ENCODE measurements at places on chromosomes 12 and 14.

DNA sequence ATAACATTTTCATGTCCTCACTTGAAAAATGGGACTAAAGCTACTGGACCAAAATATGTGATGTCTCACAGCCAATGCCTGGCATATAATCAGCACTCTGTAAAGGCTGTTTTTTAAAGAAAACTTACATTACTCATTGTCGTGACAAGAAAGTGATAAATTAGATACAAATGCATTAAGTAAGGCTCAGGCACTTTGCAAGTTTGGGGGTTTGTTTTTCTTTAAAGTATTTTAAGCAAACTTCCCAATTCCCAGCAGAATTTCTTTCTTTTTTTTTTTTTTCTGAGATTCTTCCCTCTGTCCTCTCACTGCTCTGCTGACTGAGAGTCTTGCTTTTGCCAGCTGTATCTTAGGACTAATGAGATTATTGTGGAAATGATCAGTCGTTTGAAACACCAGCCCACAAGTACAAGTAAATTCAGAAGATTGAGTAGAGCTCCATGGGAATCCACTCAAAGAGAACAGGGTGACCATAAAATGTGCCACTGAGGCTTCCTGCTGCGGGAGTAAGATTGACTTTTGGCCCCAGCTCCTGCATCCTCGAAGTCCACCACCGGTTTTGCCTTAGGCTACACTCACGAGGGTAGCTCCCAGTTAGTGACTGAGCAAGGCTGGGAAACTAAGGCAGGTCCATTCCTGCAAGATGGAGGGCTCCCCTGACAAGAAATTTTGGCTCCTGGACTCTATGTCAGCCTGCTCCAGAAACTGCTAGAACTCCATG, 82.8 kb downstream of the TMTC1 start:
- DNase-seq: no peak

DNA sequence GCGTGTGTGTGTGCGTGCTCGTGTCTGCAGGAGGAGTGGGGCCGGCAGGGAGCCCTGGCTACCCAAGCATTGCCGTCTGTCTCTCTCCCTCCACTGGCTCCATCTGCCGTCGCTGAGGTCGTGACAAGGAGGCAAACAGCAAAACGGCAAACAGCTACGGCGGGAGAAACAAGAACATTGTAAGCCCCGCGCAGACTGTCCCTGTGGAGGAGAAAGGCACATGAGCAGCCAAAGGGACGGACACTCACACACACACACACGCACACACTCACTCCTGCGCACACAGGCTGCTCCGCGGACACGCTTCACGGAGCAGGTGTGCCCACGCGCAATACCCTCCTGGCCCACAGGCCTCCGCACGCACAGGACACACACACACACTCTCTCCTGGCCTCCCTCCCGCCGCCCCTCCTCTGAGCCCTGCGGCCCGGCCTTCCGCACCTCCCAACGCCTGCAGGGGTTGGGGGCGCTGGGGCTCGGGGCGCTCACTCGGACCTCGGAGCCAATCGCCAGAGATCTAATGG, 905 bp downstream of the CISTR start:
- no peak for DNase-seq

DNA sequence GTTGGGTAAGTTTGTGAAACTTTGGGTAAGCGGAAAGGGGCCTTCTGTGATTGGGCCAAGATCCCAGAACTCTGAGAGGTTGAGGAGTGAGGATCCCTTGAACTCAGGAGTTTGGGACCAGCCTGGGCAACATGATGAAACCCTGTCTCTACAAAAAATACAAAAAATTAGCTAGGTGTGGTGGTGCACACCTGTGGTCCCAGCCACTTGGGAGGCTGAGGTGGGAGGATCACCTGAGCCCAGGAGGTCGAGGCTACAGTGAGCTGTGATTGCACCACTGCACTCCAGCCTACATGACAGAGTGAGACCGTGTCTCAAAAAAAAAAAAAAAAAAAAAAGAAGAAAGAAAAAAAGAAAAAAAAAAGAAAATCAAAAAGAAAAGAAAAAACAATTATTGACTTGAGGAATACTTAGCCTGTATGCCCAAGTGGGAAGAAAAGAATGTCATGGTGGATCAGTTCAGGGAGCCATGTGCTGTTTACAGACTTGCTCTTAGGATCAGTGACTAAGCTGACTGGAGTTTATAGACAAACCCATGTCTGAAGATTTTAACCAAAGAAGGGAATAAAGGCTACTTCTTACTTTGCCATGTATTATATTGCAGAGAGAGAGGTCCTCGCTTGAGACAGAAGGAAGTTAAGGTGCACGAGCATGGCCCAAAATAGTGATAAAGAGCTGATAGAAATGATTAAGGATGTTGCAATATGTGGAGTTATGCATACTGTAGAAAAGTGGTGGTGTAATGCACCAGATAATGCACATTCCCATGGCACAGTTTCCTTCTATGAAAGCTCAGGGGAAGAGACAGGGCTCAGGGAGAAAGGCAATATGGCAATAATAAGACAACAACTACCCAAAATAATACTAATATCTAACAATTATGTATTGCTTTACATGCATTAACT, 881 bp downstream of the HSD17B6 start:
- no peak for DNase-seq

DNA sequence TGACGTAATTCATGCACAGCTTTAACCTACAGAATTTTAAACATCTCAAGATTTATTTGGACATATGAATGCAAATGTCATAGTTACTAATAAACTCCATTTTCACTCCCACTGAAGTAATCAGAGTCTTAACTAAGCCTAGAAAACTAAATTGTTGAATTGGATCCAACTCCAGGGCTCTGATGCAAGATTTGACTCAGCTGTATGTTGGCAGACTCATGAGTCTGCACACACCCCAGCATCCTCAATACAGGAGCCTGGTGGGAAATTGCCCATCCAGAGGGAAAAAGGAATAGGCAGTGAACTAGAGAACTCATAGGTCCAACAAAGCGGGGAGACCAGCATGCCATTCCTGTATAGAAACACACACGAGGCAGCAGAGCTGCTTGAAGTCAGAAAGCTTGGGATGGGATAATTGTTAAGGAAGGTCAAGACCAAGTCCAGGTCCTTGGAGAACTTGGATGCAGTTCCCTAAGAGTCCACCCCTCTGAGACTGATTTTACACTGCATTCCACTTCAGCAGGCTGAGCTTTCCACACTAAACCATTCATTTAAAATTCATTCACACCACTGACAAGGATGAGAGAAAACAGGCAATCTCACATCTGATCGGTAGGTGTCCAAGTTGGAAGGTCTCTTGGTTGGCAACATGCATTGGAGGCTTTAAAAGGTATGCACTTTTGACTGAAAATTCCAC, 14.4 kb downstream of the TMTC1 start:
- DNase-seq: no peak

- no peak for DNase-seq
These were observed 4.7 kb downstream of the P2RX2 start for GRCh38 chr12:132623072-132623869.

- DNase-seq: no peak
These were observed 84.4 kb downstream of the SPATS2 start for GRCh38 chr12:49451468-49452259.

GRCh38 chr14:64584190-64584589, 34.4 kb downstream of the PPP1R36 start:
- no peak for DNase-seq

- no peak for DNase-seq
These were observed 58.7 kb downstream of the ST8SIA1 start for GRCh38 chr12:22275843-22276242.

DNA sequence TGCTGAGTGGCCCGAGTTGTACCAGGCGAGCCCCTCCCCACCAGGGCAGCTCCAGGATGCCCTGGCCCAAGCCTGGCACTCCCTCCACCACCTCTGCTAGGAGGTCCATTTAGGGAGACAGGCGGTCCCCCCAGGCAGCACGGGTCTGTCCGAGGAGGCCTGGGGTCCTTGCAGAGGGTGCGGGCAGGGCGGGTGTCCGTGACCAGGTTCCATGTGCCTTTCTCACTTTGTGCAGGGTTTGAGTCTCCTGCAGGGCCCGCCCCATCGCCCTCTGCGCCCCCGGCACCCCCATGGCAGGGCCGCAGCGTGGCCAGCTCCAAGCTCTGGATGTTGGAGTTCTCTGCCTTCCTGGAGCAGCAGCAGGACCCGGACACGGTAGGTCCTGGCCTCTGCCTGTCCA, 56.8 kb upstream of the TSPAN9 start:
- no peak for DNase-seq

- DNase-seq: no peak
These were observed 38.6 kb downstream of the GRIN2B start for GRCh38 chr12:13942826-13943225.

- DNase-seq: no peak
These were observed 365 bp downstream of the CCDC59 start for GRCh38 chr12:82357845-82358199.

DNA sequence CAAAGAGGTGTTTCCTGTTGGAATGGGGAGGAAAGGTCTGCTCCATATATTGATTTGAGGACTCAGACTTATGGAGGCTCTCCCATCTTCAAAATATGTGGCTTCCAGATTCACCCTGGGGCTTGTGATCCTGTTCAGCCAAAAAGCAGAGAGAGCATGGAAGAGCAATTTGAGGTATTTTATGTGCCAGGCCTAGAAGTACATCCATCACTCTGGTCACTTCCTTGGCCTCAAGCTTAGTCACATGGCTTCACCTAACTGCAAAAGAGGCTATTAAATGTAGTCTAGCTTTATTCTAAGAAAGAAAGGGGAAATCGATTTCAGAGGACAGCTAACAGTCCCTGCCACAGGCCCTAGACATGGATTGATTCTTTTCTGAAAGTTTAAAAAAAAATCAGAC, 86.2 kb downstream of the C12orf50 start:
- no peak for DNase-seq

DNA sequence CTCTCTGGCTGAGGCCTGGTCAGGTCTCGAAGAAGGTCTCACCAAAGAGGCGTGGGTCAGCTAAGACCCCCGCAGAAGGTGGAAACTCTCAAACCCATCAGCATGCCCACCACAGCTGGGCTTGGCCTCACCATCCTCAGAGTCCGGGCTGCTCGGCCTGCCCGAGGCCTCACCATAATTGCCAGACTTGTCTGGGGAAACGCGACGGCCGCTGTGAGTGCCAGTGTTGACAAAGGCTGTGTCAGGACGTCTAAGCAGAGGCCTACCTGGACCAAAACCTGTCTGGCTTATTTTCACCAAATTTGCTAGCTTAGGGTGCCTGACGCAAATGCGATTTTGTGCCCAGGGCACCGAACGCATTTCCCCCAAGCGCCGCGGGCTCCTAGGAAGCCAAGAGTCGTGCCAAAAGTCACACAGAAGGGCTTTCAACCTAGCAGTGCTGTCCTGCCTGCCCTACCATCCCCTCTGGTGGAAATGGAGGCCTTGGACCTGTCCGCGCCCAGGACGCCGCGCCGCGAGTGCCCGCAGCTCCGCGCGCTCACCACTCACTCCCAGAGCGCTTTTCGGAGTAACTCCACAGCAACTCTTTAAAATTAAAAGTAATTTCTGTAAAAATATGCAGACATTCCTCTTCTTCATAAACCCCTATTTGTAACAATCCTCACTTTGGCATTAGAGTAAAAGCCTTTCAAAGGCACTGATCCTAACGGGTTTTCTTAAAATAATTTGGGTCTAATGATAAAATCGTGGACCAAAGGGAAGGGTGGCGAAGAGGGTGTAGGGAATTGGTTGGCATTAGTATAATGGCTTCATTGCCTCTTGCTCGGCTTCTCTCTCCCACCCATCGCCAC, 1.2 kb upstream of the ALX1 start:
- no peak for DNase-seq

DNA sequence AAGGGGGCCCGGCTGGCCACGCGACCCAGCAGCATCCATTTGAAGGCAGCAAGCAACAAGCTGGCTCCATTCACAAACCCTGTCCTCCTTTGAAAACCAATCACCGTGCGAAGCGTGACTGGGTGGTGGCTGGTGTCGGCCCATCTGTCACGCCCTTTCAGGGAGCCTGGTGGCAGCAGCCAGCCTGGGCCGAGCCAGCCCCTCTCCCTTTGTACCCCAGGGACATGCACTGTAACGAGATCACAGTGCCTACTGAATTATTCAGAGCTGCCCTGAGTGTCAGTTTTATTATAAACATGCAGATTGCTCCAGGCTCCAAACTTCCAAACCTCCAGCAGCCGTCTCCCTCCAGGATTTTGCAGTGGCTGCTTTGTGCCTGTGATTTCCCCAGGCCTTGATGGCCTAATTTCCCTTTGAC, 22.3 kb upstream of the CTDSP2 start:
- no peak for DNase-seq

GRCh38 chr14:98489115-98489514, 782.9 kb downstream of the BCL11B start:
- no peak for DNase-seq

GRCh38 chr14:60254176-60254575, 5.2 kb downstream of the PPM1A start:
- DNase-seq: no peak

DNA sequence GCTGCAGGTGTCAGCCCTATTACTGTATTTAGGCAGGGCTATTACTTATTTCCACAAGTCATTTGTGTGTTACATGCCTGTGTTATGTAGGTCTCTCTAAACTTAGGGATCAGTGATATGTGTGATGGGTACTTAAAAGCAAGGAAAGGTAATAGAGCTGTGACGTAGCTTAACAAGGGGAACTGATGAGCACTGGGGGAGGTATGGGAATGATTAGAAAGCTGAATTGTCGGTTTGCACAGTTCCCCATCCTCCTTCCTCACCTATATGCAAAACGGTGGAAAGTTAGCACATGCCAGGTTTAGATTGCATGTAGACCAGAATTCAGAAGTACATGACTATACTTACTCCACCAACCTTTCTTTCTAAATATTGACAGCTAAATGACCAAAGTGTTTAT, 494.3 kb upstream of the GARIN6 start:
- no peak for DNase-seq

DNA sequence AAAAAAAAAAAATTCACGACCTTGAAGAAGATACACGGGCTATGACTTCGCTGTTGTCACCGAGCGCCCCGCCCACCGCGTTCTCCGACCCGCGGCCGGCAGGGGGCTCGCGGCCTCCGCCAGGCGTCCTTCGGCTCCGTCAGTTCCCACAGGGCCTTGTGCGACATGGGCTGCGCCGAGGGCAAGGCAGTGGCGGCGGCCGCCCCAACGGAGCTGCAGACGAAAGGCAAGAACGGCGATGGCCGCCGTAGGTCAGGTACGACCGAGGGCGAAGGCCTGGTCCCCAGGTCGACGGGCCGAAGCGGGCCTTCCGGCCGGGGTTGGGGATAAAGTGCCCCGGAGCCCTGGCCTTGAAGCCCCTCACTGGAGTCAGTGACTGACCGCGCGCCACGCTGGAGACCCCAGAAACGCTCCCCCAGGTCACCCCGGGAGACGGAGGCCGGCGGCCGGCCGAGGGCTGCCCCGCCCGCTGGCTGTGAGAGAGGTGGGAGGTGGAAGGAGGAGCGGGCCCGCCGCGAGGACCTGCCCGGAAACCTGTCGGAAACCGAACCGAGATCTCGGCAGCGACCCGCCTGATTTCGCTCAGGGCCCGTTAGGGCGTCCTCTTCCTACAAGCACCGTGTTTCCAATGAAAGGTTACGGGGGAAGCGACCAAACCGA, at the start of gene TXNRD1:
TSS of gene TXNRD1 (plus strand) at position 142 of the 660 bp plus-strand sequence. CDS start at position 166, 24 bp downstream.
- DNase-seq: peak; percentile 91
